Peyer's patch (tissue), 4 donors: ENCODE measurements at places on chromosomes 7 and 10. TPM values are rescaled to one million over a fixed set of nuclear protein-coding genes. Genes with fewer than 3 reads are reported as not detected.

GRCh38 chr10:2925631-2926030 lies 141.7 kb upstream of the PFKP start:
- no peak overlapping the region for H3K27ac ChIP-seq
- H3K36me3 ChIP-seq, result no peaks in the 10 kb centered on the region
- no peaks in the 10 kb centered on the region for H3K27me3 ChIP-seq

DNA sequence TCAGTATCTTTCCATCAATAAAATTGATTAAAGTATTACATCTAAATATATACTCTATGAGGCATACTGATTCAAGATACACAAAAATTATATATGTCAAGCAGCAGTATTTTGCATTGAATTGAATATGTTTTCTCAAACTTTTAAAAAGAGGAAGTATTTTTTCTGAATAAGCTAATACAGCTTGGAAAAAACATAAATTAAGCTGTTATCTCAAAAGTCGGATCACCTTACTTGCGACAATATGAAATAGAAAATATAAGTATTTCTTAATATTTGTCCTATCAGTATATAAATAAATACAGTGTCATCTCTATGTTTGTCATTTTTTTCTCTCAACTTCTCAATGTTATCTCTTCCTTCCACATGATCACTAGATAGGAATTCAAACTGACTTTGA lies 139.3 kb downstream of the MBL2 start:
- no peaks in the 10 kb centered on the region for H3K4me1 ChIP-seq
- DNase-seq, result no peak
- no peak overlapping the region for H3K27ac ChIP-seq
- no peak overlapping the region for H3K4me3 ChIP-seq
- H3K36me3 ChIP-seq, result no peaks in the 10 kb centered on the region

- no peaks in the 10 kb centered on the region for H3K27me3 ChIP-seq
- no peak for DNase-seq
- no peaks in the 10 kb centered on the region for H3K36me3 ChIP-seq
Observed at GRCh38 chr7:73443548-73444255, 10.1 kb downstream of the FZD9 start.

The INHBA gene
- total RNA-seq, result 1.7 TPM

- peak; percentile 57 for DNase-seq
- H3K4me3 ChIP-seq, result no peak overlapping the region
- no peaks in the 10 kb centered on the region for H3K4me1 ChIP-seq
Observed at GRCh38 chr7:102425639-102426267, 7.6 kb upstream of the ORAI2 start.

The LIPK gene
- total RNA-seq, result not detected

DNA sequence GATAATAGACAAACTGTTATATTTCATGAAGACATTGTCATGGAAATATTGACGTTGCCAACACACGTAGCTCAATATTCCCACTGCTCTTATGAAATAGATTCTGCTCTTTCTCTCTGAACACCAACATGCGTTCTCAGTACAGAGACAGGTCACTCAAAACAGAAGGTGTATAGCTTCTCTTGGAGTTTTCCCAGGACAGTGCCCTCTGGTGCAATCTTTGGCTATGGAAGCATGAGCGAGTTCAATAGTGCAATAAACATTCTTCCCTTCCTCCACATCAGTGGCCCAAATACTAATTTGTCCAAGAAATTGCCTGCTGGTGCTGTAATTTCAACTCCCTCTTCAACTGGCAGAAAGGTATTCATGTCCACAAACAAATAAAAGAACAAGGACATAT lies 145.3 kb downstream of the MAGI2 start:
- H3K4me3 ChIP-seq, result no peak overlapping the region
- no peaks in the 10 kb centered on the region for H3K27me3 ChIP-seq
- no peaks in the 10 kb centered on the region for H3K4me1 ChIP-seq
- H3K27ac ChIP-seq, result no peak overlapping the region
- H3K36me3 ChIP-seq, result no peaks in the 10 kb centered on the region

GRCh38 chr7:82036146-82036886 lies 266.5 kb upstream of the HGF start:
- no peak overlapping the region for H3K4me3 ChIP-seq
- H3K4me1 ChIP-seq, result no peaks in the 10 kb centered on the region
- no peak overlapping the region for H3K27ac ChIP-seq
- H3K27me3 ChIP-seq, result no peaks in the 10 kb centered on the region

DNA sequence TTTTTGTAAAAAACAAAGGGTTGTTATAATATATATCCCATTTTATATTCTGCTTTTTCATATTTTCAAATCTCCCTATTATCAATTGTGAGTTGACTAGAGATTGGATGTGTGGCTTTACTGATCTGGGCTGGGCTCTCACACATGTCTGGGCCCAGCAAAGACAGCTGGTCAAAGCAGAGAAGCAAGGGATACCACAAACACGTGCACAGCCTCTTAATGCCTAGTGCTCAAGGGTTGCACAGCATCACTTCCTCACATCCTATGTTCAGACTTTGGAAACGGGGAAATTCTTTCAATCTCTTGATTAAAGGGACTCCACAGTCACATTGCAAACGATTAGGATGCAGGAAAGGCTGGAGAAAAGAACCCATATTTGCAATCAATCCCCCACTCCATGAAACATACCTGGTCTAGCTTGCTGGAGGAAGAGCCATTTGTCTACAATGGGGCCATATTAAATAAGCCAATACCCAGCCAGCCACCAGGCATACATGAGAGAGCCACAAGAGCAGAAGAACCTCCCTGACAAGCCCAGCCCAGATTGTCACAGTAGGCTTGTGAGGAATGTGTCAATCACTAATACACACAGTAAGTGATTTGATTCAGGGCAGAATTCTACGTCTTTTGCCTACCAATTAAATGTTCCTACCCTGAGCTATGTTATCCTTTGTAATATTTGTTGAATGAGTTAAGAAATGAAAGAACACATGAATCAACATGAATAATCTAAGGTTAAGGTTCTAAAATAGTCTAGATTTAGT lies 431.2 kb downstream of the TNS3 start:
- no peaks in the 10 kb centered on the region for H3K36me3 ChIP-seq
- no peak overlapping the region for H3K27ac ChIP-seq
- no peaks in the 10 kb centered on the region for H3K4me1 ChIP-seq
- DNase-seq, result no peak

The TFR2 gene
- 2.5 TPM for total RNA-seq

The MSS51 gene
- 3.3 TPM for total RNA-seq

The CUBN gene
- 2.5 TPM for total RNA-seq

DNA sequence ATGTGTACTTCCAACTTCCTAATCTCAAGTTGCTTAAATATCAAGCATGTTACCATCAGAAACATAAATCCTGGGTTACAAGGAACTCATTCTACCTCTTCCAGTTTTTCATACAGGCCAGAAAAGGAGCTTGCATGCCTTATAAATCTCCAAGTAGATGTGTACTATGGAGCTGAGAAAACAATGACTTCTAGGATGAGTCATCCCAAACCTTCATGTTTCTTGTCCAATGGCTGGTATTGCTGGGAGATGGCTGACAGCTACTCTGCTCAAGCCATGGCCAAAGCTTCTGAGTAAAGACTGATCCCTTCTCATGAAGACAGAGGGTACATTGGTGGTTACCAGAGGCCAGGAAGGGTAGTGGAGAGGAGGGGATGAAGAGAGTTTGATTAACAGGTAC lies 8.6 kb downstream of the RAPGEF5 start:
- no peaks in the 10 kb centered on the region for H3K36me3 ChIP-seq
- H3K4me3 ChIP-seq, result no peak overlapping the region
- no peaks in the 10 kb centered on the region for H3K27me3 ChIP-seq

GRCh38 chr7:86964973-86965726 lies 94.3 kb downstream of the ELAPOR2 start:
- H3K4me3 ChIP-seq, result no peak overlapping the region
- no peak for DNase-seq
- H3K27ac ChIP-seq, result no peak overlapping the region
- no peaks in the 10 kb centered on the region for H3K4me1 ChIP-seq
- H3K27me3 ChIP-seq, result no peaks in the 10 kb centered on the region

The TCAF2 gene
- 1.7 TPM for total RNA-seq

- H3K4me3 ChIP-seq, result no peak overlapping the region
- DNase-seq, result no peak
- H3K27me3 ChIP-seq, result no peaks in the 10 kb centered on the region
- no peaks in the 10 kb centered on the region for H3K36me3 ChIP-seq
- H3K27ac ChIP-seq, result peak overlapping the region; percentile 55
Observed at GRCh38 chr7:825386-825785, 6.9 kb upstream of the SUN1 start.

The TMEM120A gene
- total RNA-seq, result 62.7 TPM

- H3K4me3 ChIP-seq, result no peak overlapping the region
- no peak for DNase-seq
- H3K27me3 ChIP-seq, result no peaks in the 10 kb centered on the region
- H3K27ac ChIP-seq, result no peak overlapping the region
- H3K4me1 ChIP-seq, result peaks cover 5% of the 10 kb centered on the region
Observed at GRCh38 chr7:30159698-30160143, 24.9 kb downstream of the MTURN start.

The NEUROD6 gene
- not detected for total RNA-seq

DNA sequence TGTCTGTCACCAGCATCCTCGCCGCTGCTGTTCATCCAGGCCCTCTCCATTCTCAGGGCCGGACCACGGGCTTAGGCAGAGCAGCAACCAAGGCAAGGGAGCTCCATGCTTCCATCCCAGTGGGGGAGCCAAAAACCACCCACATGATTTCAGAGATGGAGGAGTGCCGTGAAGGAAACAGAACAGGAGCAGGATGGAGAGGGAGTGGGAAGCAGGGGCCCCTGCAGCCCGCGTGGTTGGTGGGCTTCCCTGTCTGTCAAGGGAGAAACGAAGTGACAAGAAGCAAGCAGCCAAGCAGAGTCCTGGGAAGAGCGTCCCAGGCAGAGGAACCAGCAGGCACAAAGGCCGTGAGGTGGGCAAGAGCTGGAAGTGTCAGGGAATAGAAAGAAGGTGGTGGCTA lies 95.7 kb downstream of the SLIT1 start:
- H3K27ac ChIP-seq, result no peak overlapping the region
- H3K4me3 ChIP-seq, result no peak overlapping the region
- H3K4me1 ChIP-seq, result no peaks in the 10 kb centered on the region
- DNase-seq, result no peak
- no peaks in the 10 kb centered on the region for H3K27me3 ChIP-seq
- H3K36me3 ChIP-seq, result no peaks in the 10 kb centered on the region

GRCh38 chr7:108307595-108307994 lies 148.6 kb downstream of the NRCAM start:
- DNase-seq, result no peak
- H3K27ac ChIP-seq, result no peak overlapping the region
- H3K4me3 ChIP-seq, result no peak overlapping the region
- H3K27me3 ChIP-seq, result no peaks in the 10 kb centered on the region

- DNase-seq, result no peak
- H3K27me3 ChIP-seq, result no peaks in the 10 kb centered on the region
- H3K4me1 ChIP-seq, result no peaks in the 10 kb centered on the region
- H3K36me3 ChIP-seq, result no peaks in the 10 kb centered on the region
- no peak overlapping the region for H3K4me3 ChIP-seq
- H3K27ac ChIP-seq, result no peak overlapping the region
Observed at GRCh38 chr10:75532253-75532924, 101.0 kb downstream of the LRMDA start.

GRCh38 chr10:123402656-123403055 lies 248.5 kb downstream of the BUB3 start:
- peak; percentile 72 for DNase-seq
- peaks cover 14% of the 10 kb centered on the region for H3K4me1 ChIP-seq
- H3K4me3 ChIP-seq, result no peak overlapping the region
- H3K36me3 ChIP-seq, result no peaks in the 10 kb centered on the region
- H3K27me3 ChIP-seq, result no peaks in the 10 kb centered on the region

DNA sequence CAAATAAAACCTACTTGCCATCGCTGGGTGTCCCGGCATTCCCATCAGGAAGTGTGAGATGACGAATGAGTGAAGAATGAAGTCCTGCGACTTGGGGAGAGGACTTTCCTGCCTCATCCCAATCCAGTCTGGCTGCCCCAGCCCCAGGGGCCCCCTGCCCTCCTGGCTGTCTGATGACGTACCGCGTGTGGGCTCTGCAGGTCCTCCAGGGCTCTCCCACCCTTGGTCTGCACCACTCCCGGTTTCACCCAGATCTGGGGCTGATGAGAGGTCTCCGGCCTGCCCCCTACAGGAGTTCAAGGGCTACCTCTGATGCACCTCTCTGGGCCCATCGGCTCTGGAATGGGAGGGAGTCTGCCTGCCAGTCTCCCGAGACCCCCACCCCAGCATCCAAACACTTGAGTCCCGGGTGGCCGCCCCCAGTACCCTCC lies 9.8 kb downstream of the ATP6V1F start:
- H3K27me3 ChIP-seq, result no peaks in the 10 kb centered on the region
- no peaks in the 10 kb centered on the region for H3K36me3 ChIP-seq
- no peak for DNase-seq
- peaks cover 3% of the 10 kb centered on the region for H3K4me1 ChIP-seq
- no peak overlapping the region for H3K27ac ChIP-seq

The ABCC2 gene
- total RNA-seq, result 46.2 TPM

- H3K4me1 ChIP-seq, result no peaks in the 10 kb centered on the region
- no peak overlapping the region for H3K4me3 ChIP-seq
- H3K27me3 ChIP-seq, result no peaks in the 10 kb centered on the region
- H3K27ac ChIP-seq, result no peak overlapping the region
- no peaks in the 10 kb centered on the region for H3K36me3 ChIP-seq
- DNase-seq, result no peak
Observed at GRCh38 chr7:27921081-27921836, 181.3 kb downstream of the TAX1BP1 start.

GRCh38 chr7:68840991-68841390 lies 757.3 kb upstream of the AUTS2 start:
- H3K4me1 ChIP-seq, result no peaks in the 10 kb centered on the region
- no peaks in the 10 kb centered on the region for H3K27me3 ChIP-seq
- no peak for DNase-seq
- no peak overlapping the region for H3K4me3 ChIP-seq
- no peak overlapping the region for H3K27ac ChIP-seq

GRCh38 chr7:153407291-153408046 lies 644.7 kb upstream of the DPP6 start:
- no peak overlapping the region for H3K27ac ChIP-seq
- no peak for DNase-seq
- no peaks in the 10 kb centered on the region for H3K27me3 ChIP-seq
- H3K36me3 ChIP-seq, result no peaks in the 10 kb centered on the region
- no peak overlapping the region for H3K4me3 ChIP-seq
- H3K4me1 ChIP-seq, result no peaks in the 10 kb centered on the region

- no peaks in the 10 kb centered on the region for H3K36me3 ChIP-seq
- H3K27ac ChIP-seq, result peak overlapping the region; percentile 100
- peak overlapping the region; percentile 93 for H3K4me3 ChIP-seq
- DNase-seq, result peak; percentile 97
- no peaks in the 10 kb centered on the region for H3K27me3 ChIP-seq
- peaks cover 40% of the 10 kb centered on the region for H3K4me1 ChIP-seq
Observed at GRCh38 chr10:43396928-43397624, 11.9 kb downstream of the HNRNPF start.

The PLAU gene
- total RNA-seq, result 2.4 TPM

DNA sequence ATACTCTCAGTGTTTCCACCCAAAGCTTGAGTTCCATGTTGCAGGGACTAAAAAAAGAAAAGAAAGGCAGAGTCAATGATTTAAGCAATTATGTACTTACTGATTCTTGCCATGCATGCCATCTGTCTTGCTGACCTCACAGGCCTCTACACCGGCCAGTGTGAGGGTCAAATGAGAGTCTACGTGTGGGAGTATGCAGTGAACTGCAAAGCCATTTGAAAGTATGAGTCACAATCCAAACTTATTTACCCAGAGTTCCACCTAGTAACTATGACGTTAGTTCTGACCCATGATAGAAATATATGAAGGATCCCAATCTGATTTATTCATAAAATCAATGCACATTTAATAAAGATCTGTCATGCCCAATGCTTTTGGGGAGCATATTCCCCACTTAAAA lies 26.5 kb downstream of the PDE1C start:
- H3K27me3 ChIP-seq, result no peaks in the 10 kb centered on the region
- H3K4me3 ChIP-seq, result no peak overlapping the region
- H3K27ac ChIP-seq, result no peak overlapping the region
- no peak for DNase-seq
- H3K36me3 ChIP-seq, result no peaks in the 10 kb centered on the region
- no peaks in the 10 kb centered on the region for H3K4me1 ChIP-seq
